AML-193 (cell line): ENCODE measurements at places on chromosomes 16 and 17.

- DNase-seq = no peak
Measured at GRCh38 chr17:33531311-33531710, 238.2 kb upstream of the ASIC2 start.

GRCh38 chr17:1324201-1324771, 44.8 kb downstream of the TRARG1 start:
- no peak for DNase-seq

DNA sequence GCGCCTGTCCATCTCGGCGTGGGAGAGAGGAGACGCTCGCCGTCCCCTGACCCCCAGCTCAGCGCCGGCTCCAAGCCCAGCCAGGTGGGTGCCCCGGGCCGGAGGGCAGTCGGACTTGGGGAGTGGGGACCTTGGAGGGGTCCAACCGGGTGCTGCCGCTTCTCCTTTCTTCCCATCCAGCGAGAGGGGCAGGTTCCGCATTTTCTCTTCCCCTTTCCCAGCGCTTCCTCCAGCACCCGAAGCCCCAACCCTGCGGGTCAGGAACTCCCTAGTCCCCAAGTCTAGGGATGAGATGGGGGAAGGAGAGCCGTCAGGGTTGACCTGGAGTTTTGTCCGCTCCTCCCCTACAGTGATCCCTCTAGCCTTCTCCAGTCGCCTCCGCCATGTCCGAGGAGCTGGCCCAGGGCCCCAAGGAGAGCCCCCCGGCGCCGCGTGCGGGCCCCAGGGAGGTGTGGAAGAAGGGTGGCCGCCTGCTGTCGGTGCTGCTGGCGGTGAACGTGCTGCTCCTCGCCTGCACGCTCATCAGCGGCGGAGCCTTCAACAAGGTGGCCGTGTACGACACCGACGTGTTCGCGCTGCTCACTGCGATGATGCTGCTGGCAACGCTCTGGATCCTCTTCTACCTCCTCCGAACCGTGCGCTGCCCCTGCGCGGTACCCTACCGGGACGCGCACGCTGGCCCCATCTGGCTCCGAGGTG, at the start of gene OTOP2:
TSS of gene OTOP2 (plus strand) at position 24 of the 699 bp plus-strand sequence. CDS start at position 384, 360 bp downstream.
- DNase-seq = no peak

DNA sequence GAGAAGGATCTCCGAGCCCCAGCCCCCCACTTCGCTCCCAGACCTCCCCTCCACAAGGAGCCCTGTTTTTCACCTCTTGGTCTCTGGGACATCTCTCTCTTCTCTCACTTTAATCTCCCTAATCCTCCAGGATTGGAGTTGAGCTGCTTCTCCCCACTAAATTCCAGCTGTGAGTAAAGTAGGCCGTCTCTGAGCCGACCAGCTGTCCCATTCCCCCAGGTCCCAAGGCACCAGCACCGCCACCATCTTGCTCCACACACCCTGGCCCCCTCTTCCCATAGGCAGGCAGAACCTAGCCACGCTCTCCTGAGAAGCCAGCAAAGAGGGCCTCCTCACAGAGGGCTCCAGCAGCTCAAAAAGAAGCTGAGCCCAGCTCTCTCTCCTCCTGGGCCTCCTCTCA, 878 bp downstream of the DLG4 start:
- no peak for DNase-seq

DNA sequence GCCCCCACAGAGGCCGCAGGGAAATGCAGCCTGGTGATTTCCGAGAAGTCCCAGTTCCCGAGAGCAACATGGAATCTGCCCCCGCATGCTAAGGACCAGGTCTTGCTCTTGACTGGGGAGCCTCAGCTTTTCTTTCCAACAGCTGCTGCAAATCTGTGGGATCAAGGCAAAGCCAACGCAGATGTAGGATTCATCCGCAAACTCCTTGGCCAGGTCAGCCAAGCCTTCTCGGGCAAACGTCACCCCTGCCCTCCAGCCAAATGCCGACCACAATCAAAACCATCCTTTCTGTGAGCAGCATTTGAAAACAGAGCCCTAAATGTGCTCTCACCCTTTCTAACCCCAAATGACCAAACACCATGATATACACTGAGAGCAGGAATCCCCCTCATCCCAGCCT, 54.0 kb downstream of the MRM3 start:
- no peak for DNase-seq

GRCh38 chr17:44798356-44798755, 31.7 kb downstream of the GJC1 start:
- DNase-seq = no peak

DNA sequence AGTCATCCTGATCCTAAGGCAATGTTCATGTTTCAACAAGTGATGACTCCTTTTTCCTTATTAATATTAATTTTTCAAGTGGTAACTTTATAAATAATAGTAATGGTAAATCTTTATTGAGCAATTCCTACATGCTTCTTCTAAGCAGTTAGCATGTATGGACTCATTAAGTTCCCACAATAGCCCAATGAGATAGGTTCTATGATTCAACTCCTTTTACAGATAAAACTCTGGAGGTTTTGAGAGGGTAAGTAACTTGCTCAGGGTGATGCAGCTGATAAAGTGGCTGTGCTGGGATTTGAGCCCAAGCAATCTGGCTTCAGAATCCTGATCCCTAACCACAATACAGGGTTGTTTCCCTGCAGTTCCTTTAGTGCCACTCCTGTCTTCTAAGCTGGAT, 25.3 kb downstream of the SLC47A1 start:
- DNase-seq = no peak

DNA sequence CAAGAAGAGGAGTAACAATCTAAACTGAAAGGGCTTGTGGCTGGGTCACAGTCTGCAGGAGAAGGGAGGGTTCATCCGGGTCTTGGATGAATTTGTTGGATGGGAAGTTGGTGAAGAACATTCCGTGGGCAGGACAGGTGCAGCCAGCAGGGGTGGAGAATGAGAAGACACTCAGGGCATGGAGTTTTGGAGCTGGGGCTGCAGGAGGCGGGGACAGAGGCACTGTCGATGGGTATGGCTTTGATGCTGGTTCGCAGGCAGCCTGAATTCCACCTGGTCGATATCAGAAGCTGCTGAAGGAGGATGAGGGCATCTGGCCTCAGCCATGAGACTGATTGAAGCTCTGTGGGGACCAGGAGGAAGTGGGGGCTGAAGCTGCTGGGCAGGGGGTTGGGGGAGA, 36.1 kb upstream of the CBFA2T3 start:
- DNase-seq = no peak

DNA sequence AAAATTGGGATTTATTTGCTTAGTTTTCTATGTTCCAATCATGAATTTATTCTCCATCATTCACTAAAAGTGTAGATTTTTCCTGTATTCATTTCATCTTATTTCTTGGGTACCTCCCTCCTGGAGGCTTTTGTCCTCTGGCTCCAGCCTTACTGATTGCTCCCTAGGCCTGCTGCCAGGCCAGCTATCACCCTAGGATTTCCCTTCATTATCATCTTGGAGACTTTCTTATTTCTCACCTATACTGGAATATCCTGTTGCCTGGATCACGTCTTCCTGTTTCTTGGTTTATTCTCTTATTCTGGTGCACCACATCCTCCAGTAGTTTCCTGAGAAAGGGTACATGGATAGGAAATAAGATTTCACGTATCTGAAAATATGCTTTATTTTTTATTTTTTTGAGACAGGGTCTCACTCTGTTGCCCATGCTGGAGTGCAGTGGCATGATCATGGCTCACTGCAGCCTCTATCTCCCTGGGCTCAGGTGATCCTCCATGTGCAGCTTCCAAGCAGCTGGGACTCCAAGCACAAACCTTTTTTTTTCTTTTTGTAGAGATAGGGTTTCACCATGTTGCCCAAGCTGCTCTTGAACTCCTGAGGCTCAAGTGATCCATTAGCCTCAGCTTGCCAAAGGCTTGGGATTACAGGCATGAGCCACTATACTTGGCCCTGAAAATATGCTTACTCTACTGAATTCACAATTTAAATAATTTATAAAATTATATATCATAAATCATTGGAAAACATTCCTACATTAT, 13.3 kb upstream of the KPNB1 start:
- DNase-seq = no peak

GRCh38 chr17:50498021-50498874, 10.0 kb upstream of the MYCBPAP start:
- DNase-seq = no peak

DNA sequence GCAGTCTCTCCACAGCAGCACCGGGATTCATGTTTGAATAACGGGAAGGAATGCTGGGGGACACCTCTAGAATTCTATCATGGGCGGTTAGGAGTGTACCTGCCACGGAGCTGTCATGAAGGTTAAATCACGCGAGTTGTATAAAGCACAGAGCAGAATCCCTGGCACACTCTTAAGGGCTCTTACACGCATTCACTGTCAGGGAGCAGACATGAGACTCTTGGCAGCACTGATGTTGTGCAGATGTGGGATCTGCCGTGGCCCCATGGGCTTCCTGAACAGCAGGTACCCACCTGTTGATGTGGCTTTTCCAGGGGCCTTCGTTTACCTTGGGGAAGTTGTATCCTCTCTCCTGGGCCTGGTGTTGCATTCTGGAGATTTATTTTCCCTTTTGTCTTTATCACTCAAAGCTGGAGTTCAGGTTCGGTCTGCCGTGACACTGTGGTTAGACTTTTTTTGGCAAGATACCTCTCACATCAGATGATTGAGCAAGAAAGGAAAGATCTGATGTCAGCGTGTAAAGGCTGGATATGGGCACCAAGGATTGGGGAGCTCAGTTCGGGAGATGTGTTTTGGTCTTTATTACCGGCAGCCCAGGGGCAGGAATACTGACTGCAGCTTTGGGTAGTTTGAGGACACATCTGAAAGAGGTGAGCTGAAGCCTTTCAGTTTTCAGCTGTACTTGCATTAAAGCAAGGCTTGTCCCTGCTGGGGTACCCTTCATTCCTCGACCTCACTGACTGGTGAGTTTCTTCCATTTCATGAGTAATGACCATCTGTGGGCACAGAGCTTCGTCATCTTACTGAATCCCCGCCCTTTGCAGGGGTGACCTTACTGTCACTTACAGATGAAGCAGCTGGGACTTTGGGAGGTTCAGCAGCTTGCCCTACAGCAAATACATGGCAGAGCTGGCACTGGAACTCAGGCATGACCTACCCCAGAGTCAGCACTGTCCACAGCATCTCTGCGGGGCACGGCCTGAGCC, 19.3 kb downstream of the KNOP1 start:
- DNase-seq = no peak

- no peak for DNase-seq
Measured at GRCh38 chr17:15343749-15344148, 2.4 kb upstream of the TEKT3 start.

DNA sequence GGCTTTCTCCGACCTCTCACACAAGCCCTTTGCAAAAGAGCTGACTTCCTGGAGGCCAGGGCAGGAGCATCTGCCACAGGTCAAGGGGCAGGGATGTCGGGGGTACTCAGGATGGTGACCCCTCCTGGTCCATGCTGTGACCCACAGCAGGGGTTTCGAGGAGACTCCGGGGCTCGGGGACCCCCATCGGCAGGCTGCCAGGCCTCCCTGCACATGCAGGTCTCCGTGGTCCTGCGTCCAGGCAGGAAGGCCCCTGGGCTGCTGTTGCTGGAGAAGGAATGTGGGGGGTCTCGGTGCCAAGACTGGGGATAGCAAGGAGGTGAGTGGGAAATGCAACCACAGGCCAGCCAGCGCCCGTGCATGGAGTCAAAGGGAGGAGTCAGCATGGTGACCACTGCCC, 11.6 kb downstream of the NATD1 start:
- no peak for DNase-seq

DNA sequence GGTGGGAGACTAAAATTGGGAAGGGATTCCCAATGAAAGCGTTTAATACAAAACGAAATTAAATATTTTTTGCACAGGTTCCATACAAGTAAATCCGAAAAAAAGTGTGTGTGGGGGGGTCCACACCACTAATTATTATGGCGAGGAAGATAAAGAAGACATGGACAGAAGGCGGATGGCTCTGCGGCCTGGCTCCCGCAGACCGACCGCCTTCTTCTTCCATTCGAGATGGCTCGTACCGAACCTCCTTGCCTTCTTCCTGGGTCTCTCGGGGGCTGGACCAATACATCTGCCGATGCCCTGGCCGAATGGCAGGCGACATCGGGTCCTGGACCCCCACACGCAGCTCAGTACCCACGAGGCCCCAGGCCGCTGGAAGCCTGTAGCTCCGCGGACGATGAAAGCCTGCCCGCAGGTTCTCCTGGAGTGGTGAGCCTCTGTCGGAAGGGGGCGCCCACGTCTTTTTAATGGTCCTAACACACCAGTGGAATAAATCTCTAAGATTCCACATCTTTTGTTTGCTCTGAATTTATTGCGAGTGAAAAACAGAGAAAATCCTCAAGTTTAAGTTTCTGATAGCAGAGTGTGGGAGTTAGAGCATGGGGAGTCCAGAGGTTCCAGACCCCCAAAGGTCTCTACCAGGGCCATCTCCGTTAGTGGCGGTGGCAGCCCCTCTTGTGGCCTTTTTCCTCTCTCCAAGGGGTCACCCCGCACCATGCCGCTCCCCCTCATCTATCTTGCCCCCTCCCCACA, 1.4 kb downstream of the PRAC2 start:
- peak; percentile 52 for DNase-seq

DNA sequence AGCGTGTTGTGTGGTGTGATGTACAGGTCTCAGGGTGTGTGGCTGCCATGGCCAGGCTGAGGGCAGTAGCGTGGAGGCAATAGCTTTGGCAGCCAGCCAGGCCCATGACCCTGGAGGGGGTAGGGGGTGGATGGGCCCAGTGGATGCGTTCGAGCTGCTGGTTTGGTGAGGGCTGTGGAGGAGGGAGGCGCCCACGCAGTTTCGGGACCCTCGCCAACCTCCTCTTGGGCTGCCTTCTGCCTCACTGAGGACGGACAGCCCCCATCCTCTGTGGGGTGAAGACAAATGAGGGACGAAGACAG, 238.6 kb upstream of the GSE1 start:
- DNase-seq = no peak

GRCh38 chr17:5703736-5704135, 119.4 kb upstream of the NLRP1 start:
- DNase-seq = no peak

- DNase-seq = no peak
Measured at GRCh38 chr16:49779979-49780378, 75.9 kb downstream of the ZNF423 start.

GRCh38 chr17:66491213-66491612, 188.8 kb downstream of the PRKCA start:
- no peak for DNase-seq

- no peak for DNase-seq
Measured at GRCh38 chr17:50560931-50561745, 623 bp downstream of the CACNA1G start.

GRCh38 chr17:17355426-17355825, 52.3 kb downstream of the NT5M start:
- no peak for DNase-seq

- DNase-seq = no peak
Measured at GRCh38 chr16:89018282-89019158, 41.5 kb upstream of the CBFA2T3 start.
